AG20443 (cell line): ENCODE measurements at places on chromosomes 5 and 9.
A peak's percentile ranks its signal among the peaks of the same experiment; 100 is the strongest.

- peak; percentile 82 for DNase-seq
Measured at GRCh38 chr9:3746296-3747275, 220.8 kb upstream of the RFX3 start.

DNA sequence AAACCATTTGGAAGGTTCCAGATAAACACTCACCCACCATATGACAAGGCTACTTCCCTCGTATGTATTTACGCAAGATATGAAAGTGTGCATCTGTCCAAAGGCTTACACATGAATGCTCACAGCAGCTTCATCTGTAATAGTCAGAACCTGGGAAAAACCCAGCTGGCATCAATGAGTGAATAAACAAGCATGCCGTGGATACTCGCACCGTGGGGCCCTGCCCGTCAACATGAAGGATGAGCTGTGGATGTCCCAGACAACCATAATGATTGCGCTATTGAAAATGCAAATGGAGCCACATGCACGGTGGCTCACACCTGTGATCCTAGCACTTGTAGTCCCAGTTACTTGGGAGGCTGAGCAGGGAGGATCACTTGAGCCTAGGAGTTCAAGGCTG is 60.6 kb upstream of the FCN1 start:
- DNase-seq = no peak

GRCh38 chr5:14599476-14600127 is 18.0 kb downstream of the OTULINL start:
- no peak for DNase-seq

DNA sequence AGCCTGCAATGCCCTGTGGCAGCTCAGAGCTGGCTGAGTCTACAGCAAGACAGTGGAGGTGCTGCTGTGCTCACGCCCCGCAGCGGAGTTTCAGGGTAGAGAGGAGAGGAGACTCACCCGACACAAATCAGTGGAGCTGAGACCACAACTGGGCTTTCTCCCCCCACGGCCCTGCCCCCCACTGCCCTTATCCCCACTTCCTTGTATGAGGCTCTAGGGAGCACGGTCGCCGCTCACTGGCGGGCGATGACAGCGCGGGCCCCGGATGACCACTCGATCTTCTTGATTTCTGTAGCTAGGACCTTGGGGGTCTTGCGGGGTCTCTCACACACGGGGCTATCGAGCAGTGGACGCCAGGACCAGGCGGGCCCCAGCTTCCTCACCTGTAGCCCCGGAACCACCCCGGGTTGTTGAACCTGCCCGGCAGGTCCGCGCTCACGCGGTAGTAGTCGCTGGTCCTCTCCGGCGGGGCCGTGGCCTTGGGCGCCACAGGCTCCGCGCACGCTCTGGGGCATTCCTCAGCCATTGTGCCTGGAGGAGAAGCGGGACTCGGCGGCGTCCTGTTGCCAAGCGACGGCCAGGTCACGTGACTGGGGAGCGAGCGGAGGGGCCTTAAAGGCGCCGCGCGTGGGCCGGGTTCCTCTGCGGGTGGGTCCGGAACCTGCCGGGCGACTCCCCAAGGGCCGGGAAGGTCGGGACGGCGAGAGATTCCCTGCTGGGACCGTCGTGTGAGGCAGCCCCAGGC is 984 bp upstream of the MRPS2 start:
- peak; percentile 94 for DNase-seq

- no peak for DNase-seq
Measured at GRCh38 chr5:58929726-58930125, 346.9 kb downstream of the RAB3C start.

DNA sequence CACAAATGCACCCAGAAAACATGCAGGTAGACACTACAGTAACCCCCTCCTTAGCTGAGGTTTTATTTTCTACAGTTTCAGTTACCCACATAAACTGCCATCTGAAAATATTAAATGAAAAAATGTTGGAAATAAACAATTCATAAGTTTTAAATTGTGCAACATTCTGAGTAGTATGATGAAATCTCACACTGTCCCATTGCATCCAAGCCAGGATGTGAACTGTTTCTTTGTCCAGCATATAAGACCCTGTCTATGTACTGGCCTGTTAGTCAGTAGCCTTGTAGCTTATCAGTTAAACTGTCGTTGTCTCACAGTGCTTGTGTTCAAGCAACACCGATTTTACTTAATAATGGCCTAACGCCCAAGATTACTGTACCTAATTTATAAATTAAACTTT is 630.5 kb downstream of the ANXA1 start:
- no peak for DNase-seq

GRCh38 chr5:160471761-160472160 is 50.1 kb downstream of the PTTG1 start:
- no peak for DNase-seq

DNA sequence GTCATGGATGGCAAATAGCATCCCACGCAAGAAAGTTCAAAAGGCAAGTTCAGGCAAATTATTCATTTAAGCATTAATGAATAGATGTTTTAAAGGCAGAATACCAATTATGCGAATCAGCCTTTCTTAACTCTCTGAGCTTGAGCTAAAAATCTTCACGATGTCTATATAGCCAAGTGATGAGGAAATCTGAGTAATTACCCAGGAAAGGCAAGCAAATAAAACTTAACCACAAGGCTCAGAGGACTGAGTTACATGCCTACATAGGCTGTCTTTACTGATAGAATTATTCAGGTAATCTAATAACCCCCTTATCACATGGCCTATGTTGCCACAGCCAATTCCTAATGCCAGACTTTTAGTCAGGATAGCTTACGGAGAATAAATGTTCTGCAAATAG is 120.8 kb upstream of the MTAP start:
- no peak for DNase-seq

- peak; percentile 15 for DNase-seq
Measured at GRCh38 chr5:114223866-114224265, 138.0 kb upstream of the KCNN2 start.

DNA sequence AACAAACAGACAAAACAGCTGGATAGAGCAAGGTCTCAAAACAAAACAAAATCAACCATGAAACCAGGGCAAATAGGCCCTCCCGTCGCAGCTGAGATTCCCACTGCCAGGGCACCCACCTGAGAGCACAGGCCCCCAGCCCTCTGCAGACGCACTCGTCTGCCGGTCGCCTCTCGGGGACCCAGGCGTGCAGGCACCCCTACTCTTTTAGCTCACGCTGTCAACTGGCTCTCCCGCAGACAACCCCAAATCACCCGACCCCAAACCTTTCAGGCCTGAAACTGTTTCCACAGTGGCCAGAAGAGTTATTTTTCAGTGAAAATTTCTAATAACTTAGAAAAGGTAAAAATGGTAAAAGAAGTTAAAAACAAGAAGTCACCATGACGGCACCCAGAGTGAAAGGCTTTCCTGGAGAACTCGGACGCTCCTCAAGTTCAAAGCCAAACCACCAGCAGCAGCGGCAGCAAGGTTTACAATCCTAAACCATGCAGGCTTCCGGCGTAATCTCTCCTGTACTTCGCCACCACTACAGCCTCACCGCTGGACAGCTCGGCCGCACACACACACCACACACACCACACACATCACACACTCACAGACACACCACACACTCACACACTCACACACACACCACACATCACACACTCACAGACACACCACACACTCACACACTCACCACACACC is 1.9 kb upstream of the UBE2QL1 start:
- DNase-seq = no peak

- DNase-seq = no peak
Measured at GRCh38 chr9:101229606-101230005, 155.2 kb downstream of the BAAT start.

DNA sequence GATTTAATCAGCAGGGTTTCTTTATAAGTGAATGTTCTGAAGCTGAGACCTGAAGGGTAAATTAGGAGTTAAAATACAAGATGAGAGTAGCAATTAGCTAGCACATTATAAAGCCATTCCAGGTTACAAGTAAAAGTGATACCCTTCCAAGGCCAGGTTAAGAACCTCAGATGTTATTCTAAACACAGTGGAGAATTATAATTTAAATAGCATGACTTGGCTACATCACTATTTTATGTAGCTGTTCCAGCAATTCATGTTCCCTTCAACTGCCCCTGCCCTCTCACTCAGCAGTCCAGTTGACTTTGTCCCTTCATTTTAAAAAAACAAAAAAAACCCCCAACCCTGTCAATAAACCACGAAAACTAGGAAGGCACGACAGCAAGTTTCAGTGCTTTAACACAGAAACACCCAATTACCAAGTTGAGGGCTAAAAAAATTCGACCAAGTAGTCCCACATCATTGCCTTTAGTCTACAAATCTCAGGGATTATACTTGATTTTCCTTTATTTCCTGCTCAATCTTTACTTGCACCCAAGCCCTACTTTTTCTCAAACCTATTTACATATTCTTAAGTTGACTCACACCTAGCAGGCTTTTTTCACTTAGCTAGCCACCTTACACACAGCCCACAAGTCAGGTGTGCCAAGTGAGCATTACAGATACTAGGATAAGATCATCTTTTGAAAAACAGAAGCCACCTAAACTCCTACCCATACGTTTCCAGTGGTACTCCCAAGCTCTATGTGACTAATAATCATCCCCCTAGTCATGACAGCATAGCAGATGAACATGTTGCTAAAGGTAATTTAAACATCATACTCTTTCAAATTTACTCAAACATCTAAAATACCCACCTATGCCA is 3.4 kb downstream of the RPL37 start:
- no peak for DNase-seq

DNA sequence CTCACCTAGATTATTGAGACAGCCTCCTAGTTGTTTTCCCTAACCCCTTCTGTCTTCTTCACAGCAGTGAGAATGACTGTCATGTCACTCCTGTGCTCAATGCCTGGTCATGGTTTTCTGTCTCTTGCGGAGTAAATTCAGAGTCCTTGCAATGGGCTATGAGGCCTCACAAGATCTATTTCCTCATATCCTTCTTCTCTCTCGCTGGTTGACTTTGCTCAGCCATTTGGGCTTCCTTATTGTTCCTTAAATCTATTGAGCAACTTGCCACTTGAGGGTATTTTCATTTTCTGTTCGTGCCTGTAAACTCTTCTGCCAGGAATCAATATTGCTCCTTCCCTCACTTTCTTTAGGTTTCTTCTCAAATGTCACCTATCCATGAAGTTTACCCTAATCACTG is 9.0 kb downstream of the PPP3R2 start:
- no peak for DNase-seq

DNA sequence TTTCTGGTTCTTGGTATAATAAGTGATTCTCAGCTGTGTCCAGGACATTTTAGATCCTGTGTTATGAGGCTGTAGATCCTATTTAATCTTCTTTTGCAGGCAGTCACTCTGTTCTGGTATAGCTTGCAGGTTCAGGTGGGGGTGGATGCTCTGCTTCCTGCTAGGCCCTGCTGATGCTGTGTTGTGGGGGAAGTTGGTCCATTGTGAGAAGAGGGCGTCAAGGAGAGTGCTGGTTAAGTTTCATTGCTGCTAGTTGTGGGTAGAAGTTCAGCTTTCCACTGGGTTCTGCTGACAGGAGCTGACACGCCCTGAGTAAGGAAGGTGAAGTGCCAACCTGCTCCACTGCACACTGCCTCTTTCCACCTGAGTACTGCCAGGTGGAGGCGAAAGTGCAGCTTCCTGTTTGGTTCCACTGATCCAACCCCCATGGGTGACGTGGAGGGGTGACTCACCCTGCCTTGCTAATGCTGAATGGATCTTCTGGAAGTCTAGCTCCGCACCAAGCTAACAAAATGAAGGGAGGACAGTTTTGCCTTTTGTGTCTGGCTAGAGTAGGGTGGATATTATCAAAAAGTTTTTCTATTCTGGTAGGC is 16.3 kb downstream of the NMRK1 start:
- DNase-seq = no peak

GRCh38 chr5:73378070-73378469 is 70.5 kb downstream of the FOXD1 start:
- no peak for DNase-seq

DNA sequence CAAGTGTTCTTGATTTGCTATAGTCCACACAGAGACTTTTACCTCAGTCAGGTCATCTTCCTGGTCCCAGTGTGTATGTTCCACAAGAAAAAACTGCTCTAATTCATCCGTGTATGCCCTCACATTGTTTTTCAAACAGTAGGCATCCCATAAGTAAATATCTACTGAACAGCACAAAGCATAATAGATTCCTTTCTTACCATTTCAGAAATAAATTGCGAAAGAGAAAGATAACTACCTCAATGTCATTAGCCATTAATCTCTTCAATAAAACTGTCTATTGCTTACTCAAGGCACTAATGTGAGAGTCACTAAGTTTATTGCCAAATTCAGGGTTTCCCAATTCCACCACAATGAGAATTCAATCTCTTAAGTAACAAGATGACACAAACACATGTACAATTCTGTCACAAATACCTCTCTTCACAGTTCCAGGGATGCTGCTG is 9.6 kb downstream of the FBXW2 start:
- peak; percentile 69 for DNase-seq

- DNase-seq = peak; percentile 26
Measured at GRCh38 chr9:121945849-121946248, 147.3 kb downstream of the TTLL11 start.

DNA sequence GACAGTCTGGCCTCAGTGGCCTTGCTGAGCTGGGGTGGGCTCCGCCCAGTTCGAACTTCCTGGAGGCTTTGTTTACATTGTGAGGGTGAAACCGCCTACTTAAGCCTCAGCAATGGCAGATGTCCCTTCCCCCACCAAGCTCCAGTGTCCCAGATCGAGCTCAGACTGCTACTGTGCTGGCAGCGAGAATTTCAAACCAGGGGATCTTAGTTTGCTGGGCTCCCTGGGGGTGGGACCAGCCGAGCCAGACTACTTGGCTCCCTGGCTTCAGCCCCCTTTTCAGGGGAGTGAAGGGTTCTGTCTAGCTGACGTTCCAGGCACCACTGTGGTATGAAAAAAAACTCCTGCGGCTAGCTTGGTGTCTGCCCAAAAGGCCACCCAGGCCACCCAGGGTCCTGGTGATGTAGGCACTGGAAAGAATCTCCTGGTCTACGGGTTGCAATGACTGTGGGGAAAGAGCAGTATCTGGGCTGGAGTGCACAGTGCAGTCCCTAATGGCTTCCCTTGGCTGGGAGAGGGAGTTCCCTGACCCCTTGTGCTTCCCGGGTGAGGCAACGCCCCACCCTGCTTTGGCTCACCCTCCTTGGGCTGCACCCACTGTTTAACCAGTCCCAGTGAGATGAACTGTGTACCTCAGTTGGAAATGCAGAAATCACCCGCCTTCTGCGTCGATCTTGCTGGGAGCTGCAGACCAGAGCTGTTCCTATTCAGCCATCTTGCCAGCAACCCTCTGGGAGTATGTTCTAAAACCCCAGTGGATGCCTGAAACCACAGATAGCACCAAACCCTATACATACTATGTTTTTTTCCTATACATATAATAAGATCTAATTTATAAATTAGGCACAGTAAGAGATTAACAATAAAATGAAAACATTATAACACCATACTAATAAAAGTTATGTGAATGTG is 95.5 kb downstream of the TMEM161B start:
- no peak for DNase-seq

GRCh38 chr5:40570408-40571129 is 109.1 kb upstream of the PTGER4 start:
- DNase-seq = peak; percentile 33

DNA sequence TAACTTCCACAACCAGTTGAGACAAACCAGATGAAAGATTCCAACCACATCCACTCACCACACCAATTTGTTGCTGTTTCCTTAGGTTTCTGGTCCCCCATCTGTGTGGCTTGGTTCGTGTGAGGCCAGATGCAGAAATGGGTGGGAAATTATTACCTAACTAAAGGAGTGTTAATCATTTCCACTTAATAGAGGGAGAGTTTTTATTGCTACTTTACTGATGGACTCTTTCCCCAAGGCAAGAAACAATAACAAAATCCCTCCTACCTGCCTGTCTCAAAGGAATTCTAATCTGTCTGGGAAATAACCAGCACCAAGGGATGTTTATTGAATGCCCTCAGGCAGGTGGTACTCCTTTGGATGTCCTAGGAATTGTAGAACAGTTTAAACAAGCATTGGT is 76.3 kb downstream of the TMEM167A start:
- no peak for DNase-seq

GRCh38 chr5:127565586-127566270 is 48.3 kb downstream of the PRRC1 start:
- DNase-seq = no peak
